ENCODE measurements at places on chromosomes 13 and 19.

- peak; percentile 35 for DNase-seq
Observed at GRCh38 chr13:42047561-42048341, 697 bp upstream of the DGKH start.

DNA sequence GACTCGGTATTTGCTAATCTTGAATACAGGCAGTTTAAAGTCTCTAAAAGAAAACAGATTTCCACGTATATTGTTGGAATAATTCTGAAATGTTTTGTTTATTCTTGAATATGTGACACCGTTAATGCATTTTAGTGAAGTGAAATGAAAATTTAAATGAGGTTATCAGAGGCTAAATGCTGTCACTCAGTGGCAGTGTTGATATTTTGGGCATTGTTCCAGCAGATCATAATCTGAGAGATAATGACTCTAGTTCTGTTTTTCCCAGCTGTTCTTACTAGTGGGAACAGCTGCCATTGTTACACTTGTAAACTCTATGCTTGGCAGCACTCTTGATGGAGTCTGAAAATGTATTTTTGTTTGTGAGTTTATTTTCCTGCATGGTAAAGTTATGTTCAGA is 365.6 kb upstream of the SLC10A2 start:
- no peak for DNase-seq

- DNase-seq: no peak
Observed at GRCh38 chr19:53586277-53586691, 45.5 kb upstream of the DPRX start.

DNA sequence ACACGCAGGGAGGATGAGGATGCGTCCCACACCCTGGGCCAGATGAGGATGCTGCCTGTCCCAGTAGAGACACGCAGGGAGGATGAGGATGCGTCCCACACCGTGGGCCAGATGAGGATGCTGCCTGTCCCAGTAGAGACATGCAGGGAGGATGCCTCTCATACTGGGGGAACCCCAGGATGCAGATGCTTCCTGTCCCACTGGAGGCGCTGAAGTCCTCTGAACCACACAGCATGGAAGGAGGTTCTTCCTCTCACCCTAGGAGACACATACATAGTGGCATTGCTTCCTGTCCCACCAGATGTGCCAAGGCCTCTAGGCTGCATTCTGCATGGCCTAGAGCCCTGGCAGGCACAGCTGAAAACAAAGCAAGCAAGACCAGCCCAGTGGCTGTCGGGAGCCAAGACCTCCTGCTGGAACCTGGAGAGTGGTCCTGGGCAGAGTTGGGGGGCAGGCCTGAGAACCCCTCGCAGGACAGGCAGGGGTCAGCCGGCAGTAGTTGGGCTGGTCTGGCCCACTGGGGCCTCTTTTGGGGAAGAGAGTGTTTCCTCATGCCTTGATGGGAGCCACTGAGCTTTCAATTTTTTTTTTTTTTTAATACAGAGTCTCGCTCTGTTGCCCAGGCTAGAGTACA is 4.3 kb downstream of the HPN start:
- DNase-seq: peak; percentile 48

GRCh38 chr13:114067381-114067885 is 65.0 kb downstream of the RASA3 start:
- peak; percentile 58 for DNase-seq

- peak; percentile 93 for DNase-seq
Observed at GRCh38 chr19:45478454-45479238, 10.8 kb downstream of the FOSB start.

- DNase-seq: no peak
Observed at GRCh38 chr19:34497112-34497805, 15.7 kb downstream of the WTIP start.

DNA sequence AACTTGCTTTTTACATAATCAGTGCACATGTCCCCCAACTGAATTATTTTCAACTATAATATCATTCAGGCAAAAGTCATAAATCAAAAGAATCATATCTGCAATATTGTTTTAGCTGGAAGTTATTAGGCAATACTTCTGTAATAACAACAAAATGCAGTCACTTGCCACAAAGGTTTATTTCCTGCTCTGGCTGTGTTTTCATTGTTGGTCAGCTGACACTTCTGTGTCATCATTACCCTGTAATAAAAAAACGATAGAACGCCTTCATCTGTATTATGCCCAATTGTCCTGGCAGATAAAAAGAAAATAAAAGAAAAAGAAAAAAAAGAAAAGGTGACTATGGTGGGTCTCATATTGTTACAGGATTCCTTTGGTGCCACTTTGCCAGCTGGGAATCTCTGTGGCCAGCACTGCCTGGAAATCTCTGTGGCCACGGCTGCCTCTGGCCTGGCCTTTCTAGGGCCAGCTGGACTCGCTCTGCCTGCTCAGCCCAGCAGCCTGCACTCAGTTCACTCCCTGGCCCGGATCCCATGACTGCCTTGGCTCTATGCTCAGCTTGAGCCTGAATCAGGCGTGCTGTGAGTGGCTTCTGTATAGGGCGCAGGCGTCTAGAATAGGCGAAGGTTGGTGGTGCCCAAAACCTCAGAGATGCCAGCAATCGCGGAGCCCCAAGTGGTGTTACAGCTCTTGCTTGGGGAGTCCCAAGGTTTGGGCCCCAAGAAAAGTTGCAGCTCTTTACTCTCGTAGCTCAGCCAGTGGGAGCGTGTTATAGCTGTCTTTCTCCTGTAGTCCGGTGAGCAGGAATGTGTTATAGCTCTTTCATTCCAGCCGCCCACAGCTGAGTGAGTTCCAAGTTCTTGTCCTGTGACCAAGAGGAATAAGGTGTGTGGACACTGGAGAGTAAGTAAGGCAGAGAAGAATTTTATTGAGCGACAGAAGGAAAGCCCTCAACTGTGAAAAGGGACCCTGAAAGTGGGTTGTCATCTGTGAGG is 1227.1 kb downstream of the SLITRK1 start:
- no peak for DNase-seq

DNA sequence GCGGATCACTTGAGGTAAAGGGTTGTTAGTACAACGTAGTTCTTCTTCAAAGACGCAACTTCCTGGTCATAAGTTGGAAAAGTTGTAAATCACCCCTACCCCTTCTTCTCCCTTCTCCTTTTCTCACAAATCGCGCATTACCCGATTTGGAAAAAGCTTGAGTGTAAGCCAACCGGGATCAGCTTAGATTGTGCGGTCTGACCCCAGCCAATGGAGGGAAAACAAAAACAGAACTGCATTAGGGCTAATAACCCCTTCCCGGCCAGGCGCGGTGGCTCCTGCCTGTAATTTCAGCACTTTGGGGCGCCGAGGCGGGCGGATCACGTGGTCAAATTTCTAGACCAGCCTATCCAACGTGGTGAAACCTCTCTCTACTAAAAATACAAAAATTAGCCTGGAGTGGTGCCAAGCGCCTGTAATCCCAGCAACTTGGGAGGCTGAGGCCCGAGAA is 806 bp downstream of the ZNF90 start:
- DNase-seq: no peak

DNA sequence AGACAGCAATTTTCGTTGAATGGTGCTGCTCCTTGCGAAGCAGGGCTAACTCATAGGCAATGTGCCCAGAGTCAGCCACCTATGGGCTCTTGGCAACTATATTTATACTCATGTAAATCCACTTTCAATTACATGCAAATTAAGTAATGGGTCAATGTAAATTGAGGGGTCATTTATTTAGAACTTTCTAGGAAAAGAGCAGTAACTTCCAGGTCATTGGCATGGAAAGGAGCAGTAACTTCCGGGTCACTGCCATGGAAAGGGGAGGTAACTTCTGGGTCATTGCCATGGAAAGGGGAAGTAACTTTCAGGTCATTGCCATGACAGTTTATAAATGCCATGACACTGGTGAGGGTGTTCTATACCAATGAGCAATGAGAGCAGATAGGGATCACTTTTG is 11.6 kb downstream of the KLK4 start:
- no peak for DNase-seq

DNA sequence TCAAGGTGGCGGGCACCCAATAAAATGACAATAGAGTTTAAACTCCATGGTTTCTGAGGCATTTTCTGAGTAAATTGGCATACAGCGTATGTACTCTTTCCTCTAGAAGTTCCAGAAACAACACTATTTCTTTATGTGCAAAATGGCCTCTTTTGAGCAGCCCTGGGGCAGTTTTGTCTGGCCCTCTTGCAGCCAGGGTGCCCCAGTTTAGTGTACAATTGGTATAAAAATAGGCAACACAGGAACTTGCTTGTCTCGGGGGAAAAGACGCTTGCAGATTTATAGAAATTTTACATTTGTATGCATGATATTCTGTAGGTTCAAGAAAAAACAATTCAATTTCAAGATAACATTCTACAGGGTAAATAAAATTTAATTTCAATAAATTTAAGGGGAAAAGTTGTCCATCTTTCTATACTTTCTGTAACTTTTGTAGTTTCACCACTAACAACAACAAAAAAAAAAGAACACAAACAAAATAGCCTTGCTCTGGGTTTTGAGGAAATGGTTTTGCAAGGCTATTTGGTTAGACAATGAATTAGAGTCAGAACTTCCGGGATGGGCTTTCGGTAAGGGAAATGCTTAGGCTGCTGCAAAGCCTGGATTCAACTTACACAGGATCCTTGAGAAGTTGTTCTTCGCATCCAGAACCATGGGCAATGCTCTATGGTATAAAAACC is 45.3 kb downstream of the LRCH1 start:
- DNase-seq: no peak

DNA sequence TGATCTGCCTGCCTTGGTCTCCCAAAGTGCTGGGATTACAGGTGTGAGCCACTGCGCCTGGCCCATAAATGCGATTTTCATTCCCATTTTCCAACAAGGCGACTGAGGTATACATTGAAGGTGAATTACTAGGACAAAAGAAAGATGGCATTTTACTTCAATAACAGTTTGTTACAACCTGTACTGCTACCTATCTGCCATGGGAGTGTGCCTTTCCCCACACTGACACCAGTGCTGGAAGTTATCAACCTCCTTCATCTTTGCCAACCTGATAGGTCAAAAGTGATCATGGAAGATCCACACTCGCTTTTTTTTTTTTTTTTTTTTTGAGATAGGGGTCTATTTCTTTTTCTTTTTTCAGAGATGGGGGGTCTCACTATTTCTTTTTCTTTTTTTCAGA is 11.0 kb downstream of the CRX start:
- DNase-seq: no peak

- DNase-seq: no peak
Observed at GRCh38 chr19:31290931-31291590, 58.2 kb downstream of the TSHZ3 start.

GRCh38 chr13:27000686-27001085 is 170.9 kb downstream of the USP12 start:
- no peak for DNase-seq

- DNase-seq: peak; percentile 80
Observed at GRCh38 chr19:12669270-12670158, 2.9 kb downstream of the WDR83 start.

- DNase-seq: no peak
Observed at GRCh38 chr13:79621902-79622301, 140.9 kb downstream of the NDFIP2 start.

DNA sequence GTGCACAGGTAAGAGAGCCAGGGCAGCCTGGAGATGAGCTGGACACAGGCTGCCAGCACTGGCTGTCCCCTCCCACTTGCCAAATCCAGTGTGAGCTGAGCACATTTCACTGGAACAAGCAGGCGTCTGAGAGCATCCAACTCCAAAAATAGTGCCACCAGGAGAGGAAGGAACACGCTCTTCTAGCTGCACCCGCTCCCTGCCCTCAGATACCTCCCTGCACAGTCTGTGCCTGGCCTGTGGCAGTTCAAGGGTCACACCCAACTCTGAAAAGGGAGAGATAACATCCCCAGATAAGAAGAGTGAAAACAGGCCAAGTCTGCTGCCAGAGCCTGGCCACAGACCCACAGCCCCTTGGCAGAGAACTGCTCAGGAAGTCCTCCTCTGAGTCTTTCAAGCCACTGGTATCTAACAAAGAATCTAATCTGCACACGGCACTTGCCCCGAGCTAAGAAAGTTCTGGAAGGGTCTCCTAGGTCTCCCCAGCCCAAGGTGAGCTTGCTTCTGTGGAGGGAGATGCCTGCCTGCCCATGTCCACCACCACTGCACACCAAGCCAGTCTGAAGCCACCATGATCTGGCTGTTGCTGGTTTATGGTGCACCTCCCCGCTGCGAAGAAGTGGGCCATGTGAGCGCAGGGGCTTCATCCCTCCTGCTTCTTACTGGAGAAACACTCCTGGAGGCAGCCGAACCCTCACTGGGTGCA is 14.7 kb downstream of the ELL start:
- DNase-seq: no peak

GRCh38 chr19:911197-912033 is 1.6 kb downstream of the R3HDM4 start:
- no peak for DNase-seq

GRCh38 chr19:5107432-5108122 is 138.7 kb downstream of the KDM4B start:
- DNase-seq: no peak

- DNase-seq: no peak
Observed at GRCh38 chr19:32450217-32450616, 44.6 kb downstream of the DPY19L3 start.

DNA sequence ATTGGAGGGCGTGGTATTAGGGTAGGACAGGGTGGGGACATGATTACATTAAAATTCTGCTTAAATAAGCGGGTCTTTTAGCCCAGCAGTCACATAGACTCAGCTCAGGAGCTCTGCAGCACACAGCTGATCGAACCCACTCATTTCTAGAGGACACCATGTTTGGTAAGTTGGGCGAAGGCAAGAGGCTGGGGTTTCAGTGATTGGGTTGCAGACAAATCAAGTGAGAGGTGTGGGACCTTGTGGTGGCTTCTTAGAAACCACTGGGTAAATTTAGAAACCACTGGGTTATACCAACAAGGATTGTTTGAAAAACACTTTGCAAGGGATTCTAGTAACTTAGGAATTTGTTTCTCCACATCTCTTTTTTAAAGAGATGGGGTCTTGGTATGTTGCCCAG is at the start of gene LEUTX:
Gene LEUTX (plus strand): TSS at position 92 of the 400 bp plus-strand sequence. CDS start 67 bp downstream, at position 159.
- DNase-seq: no peak

- DNase-seq: peak; percentile 58
Observed at GRCh38 chr19:17775245-17775927, 19.6 kb upstream of the B3GNT3 start.

- DNase-seq: no peak
Observed at GRCh38 chr13:99796175-99796819, 175.3 kb downstream of the ZIC5 start.

- no peak for DNase-seq
Observed at GRCh38 chr19:34540811-34541557, 59.4 kb downstream of the WTIP start.

DNA sequence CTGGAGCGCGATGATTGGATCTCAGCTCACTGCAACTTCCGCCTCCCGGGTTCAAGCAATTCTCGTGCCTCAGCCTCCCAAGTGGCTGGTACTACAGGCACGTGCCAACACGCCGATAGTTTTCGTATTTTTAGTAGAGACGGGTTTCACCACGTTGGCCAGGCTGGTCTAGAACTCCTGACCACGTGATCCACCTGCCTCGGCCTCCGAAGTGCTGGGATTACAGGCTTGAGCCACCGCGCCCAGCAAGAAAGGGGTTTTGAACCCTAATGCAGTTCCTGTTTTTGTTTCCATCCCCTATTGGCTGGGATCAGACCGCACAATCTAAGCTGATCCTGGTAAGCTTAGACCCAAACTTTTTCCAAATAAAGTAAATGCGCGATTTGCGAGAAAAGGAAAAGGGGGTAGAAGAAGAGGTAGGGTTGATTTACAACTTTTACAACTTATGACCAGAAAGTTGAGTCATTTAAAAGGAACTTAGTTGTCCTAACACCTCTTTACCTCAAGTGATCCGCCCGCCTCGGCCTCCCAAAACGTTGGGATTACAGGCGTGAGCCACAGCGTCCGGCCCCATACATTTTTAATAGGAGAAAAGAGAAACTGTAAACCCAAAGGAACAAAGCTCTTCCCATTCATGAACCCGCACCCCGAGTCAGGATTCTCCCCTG is 764 bp downstream of the ZNF626 start:
- DNase-seq: no peak

Data from stimulated activated CD4-positive, alpha-beta T cell treated with anti-CD3 and anti-CD28 coated beads, Interleukin-2, amount 100 ng/mL, for 24 hours (primary cell).